ENCODE measurements at places on chromosomes 5 and 9. TPM values are rescaled to one million over a fixed set of nuclear protein-coding genes. Genes with fewer than 3 reads are reported as not detected.

Gene TMEM232
- 0.79 TPM for total RNA-seq

Gene EIF4E1B
- total RNA-seq, result not detected

Gene RMRP
- total RNA-seq, result 22,749 TPM

Gene RGS3
- 98.1 TPM for total RNA-seq

Gene FREM1
- total RNA-seq, result 0.39 TPM

Gene SYNPO
- 62.4 TPM for total RNA-seq

Gene CRB2
- not detected for total RNA-seq

Gene GLRA1
- total RNA-seq, result not detected

Gene SLC23A1
- total RNA-seq, result not detected

Gene CCL27
- total RNA-seq, result 0.17 TPM

Gene EGFLAM
- total RNA-seq, result 2.9 TPM

Gene PTPA
- total RNA-seq, result 202 TPM

Gene SLC25A2
- total RNA-seq, result 0.26 TPM

Gene PLCXD3
- 1.7 TPM for total RNA-seq

Gene SLC12A2
- total RNA-seq, result 45.2 TPM

Gene MARCOL
- not detected for total RNA-seq

Gene LHFPL2
- 83.6 TPM for total RNA-seq

Gene FAM221B
- total RNA-seq, result not detected

Gene GPR150
- 0.40 TPM for total RNA-seq

Gene TIMD4
- not detected for total RNA-seq

Gene CAST
- 164 TPM for total RNA-seq

Gene PCDHB9
- total RNA-seq, result 0.40 TPM

Gene ARSI
- total RNA-seq, result 10.2 TPM

Gene ALDH1A1
- 2.8 TPM for total RNA-seq

Gene MYORG
- total RNA-seq, result 2.2 TPM

Gene TEX48
- not detected for total RNA-seq

Gene HAVCR2
- total RNA-seq, result 0.33 TPM

Gene CDKN2A
- 6.6 TPM for total RNA-seq

Gene HACD4
- 2.0 TPM for total RNA-seq

Gene IL9
- not detected for total RNA-seq

Gene ANKRD18A
- not detected for total RNA-seq

Gene C1QTNF2
- 0.17 TPM for total RNA-seq

Gene PPP3R2
- total RNA-seq, result not detected

Gene C9orf50
- total RNA-seq, result 0.26 TPM

Gene ORM2
- not detected for total RNA-seq

Gene MINAR2
- total RNA-seq, result not detected

Gene ARHGAP26
- 7.4 TPM for total RNA-seq

Gene DDX4
- total RNA-seq, result not detected

Gene EQTN
- not detected for total RNA-seq

Gene ZMYND19
- total RNA-seq, result 13.4 TPM

Gene GABBR2
- total RNA-seq, result 0.46 TPM

Gene ALDH7A1
- total RNA-seq, result 37.1 TPM

Gene RMND5B
- 30.0 TPM for total RNA-seq

Gene GRXCR2
- total RNA-seq, result not detected

Gene SURF6
- total RNA-seq, result 12.0 TPM

Gene KCNIP1
- not detected for total RNA-seq

Gene PIP5KL1
- total RNA-seq, result 1.4 TPM
